Activated gamma-delta T cell treated with anti-CD3 and anti-CD28 coated beads, Interleukin-2, amount 50 U/mL, for 16 hours (primary cell): ENCODE measurements at places on chromosomes 7 and 10.
A peak's percentile ranks its signal among the peaks of the same experiment; 100 is the strongest.

DNA sequence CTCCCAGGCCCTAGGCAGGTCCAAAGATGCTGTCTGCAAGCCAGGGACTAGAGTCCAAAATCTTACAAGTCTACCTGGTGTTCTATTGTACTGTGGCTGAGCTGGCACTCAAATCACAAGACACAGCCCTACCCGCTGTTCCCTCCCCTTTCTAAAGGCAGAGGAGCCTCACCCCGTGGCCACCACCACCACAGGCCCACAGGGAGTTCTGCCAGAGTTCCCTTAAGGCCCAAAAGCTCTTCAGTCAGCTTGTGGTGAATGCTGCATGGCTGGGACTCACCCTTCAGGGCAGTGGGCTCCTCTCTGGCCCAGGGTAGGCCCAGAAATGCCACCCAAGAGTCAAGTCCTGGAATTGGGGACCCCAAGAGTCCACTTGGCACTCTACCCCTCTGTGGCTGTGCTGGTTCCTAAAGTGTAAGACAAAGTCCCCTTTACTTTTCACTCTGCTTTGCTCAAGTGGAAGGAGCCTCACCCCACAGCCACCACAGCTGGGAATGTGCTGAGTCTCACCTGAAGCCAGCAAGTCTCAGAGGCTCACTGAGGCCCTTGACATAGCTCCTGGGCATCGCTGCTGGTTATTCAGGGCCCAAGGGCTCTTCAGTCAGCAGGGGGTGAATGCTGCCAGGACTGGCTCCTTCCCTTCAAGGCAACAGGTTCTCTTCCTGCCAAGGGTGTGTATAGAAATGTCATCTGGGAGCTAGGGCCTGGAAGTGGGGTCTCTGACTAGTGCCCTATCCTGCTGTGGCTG, 48.8 kb upstream of the PSAP start:
- DNase-seq, result no peak

GRCh38 chr7:27176962-27177794, 3.1 kb upstream of the HOXA10 start:
- no peak for DNase-seq

GRCh38 chr10:123348691-123349572, 194.7 kb downstream of the BUB3 start:
- DNase-seq, result no peak

GRCh38 chr10:72490951-72491350, 134.9 kb downstream of the MICU1 start:
- no peak for DNase-seq

DNA sequence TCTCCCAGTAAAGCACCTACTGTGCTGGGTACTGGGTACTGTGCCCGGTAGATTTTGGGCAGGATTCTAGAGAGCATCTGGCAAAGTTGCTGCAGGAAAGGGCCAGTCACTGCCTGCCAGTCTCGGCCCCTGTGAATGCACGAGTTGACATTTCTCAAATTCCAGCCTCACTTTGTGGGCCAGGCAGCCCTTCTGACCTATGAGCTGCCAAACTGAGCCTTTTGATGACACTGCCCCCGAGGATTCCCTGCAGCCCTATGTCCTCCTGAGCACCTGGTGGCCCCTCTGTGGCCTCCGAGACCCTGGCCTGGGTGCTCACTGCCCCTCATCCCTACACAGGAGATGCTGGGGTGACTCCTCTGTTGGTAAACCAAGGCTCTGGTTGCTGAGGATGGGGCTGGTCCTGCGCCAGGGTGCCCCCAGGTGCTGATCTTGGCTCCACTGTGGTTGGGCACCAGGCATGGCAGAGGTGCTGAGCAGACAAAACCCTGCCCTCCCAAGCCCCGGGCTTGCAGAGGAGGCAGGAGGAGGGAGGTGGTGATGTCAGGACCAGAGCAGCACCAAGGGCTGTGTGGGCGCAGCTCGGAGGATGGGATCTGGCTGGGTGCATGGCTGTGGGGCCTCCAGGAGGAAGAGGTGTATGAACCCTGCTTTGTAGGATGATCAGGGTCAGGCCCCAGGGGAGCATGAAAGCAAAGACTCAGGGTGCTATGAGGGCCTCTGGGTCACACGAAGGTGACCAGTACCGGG, 16.2 kb downstream of the LHPP start:
- DNase-seq, result no peak

- DNase-seq, result peak; percentile 7
These were observed at the start of gene KLF14 for GRCh38 chr7:130733931-130734814. KLF14 (minus strand) TSS chr7:130734207; CDS start chr7:130734033, 174 bp downstream.

DNA sequence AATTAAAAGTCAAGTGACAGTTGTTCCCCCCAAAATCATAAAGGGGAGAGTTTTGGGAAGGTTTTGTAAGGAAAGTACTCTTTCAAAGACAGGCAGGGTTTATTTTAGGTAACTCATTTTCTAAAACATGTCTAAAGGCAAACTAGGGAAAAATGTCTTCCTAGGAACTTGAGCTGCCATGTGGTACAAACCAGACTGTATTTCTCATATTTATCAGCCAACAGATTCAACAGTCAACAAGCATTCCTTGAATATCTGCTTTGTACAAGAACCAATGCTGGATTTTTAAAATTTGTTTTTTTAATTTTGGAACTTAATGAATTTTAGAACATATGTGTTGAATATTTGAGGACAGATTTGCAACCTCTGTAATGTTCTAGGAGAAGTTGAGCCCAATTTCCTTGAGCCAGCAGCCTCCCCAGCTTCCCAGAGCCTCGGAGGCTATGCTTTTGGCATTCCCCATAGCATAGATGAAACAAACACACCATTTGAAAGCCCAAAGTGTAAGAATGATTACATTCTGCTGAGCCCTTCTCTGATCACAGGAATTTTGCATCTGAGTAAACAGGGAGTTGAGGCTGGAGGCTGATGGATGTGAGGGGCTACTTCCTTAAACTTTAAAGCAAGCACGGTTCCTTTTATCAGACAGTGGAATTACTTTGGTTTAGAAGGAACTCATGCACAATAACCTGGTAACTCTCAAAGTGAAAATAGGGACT, 345.1 kb downstream of the RNLS start:
- no peak for DNase-seq

GRCh38 chr7:130843703-130844102, 109.7 kb upstream of the KLF14 start:
- no peak for DNase-seq

DNA sequence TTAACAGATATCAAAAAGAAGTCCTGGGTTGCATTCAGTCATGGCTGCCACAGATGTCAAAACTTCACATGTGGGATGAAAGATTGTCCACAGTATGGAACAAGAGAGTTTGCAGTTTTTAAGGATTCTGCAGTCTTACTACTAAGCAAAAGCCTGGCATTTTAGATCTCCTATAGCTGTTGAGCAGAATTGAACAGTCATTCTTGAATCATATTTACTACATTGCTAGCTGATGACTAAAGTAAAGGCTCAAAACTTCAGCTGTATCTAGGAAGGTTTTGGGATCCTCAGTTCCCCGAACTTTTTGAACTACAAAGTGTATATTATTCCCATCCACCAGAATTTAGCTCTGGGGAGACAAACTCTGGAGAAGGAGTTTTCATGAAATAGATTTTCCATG, 31.0 kb downstream of the BET1 start:
- no peak for DNase-seq

DNA sequence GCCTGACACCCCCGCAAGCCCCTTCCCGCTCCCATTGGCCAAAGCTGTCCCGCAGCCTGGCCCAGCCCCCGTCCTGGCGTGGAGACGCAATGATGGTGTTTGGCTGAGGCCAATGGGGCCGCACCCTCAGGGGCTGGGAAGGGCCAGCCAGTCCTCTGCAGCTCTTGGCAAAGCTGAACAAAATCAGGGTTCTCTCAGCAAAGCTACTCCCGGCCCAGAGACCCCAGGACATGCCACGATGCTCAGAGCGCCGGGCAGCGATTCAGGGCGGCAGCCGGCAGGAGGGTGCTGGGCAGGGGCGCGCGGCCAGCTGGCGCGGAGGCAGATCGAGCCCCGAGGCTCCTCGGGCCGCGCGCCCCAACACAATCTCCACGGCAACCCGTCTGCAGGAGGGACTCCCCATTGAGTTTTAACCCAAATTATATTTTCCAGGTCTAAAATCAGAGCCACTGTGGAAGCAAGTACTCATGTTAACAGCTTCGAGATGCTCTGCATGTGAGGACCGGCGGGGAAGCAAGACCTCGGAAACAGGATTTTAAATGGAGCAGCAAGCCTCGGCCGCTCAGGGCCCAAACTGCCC, 8.8 kb upstream of the CNPY1 start:
- no peak for DNase-seq

DNA sequence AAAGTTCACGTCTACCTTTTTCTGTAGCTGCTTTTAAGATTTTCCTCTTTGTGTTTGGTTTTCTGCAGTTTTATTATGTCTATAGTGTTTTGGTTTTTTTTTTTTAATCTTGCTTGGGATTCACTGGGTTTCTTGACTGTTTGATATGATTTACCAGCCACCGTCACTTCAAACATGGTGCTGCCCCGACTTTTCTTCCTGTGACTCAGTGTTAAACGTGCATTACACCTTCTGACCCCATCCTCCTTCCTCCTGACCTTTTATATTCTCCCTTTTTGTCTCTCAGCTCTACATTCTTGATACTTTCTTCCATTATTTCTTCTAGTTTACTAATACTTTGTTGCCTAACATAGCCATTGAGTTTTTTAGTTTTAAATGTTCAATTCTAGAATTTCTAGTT, 61.5 kb downstream of the GNA12 start:
- no peak for DNase-seq

GRCh38 chr10:102229810-102230263, 3.7 kb downstream of the ELOVL3 start:
- DNase-seq, result peak; percentile 74

DNA sequence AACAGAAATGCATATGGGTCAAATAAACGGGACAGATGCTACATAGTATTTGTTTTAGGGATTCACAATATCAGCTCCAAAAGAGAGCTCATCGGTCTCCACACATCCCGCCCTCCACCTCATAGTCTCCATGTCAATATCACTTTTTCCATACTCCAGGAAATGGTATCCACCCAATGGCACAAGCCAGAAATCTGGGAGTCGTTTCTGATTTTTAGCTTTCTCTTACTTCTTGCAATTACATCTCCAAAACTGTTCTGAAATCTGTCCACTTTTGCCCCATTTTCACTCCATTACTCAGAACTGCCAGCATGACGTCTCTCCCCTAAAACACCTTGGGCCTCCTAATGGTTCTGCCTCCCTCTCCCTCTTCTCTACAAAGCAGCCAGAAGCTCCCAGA, 47.4 kb upstream of the EZH2 start:
- DNase-seq, result no peak

DNA sequence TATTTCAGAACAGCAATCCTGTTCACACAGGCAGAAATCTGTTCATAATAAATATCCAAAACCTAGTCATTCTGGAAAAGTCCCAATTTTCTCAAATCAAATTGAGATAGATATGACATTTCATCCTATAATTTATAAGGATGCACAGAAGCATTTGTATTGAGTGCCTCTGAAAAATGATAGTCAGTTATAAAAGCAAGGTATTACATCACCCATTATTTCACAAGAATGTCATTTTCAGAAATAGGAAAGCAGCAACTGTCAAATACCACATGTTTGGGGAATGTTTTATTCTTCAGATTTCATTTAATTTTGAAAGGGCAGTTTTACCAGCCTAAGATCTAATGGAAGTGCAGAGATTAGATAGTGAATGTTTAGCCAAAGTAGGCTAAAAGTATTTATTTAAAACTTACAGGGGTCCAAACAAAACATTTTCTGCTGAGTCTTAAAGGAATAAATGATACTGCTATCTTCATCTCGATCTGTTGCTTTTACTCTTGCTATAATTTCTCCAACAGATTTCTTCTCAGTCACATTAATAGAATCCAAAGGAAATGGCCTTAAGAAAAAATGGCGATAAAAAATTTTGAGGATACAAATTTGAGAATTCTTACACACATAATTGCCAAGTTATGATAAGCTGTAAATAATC, 185.8 kb downstream of the HGF start:
- no peak for DNase-seq

- no peak for DNase-seq
These were observed 47.3 kb upstream of the BPGM start for GRCh38 chr7:134599371-134599770.

DNA sequence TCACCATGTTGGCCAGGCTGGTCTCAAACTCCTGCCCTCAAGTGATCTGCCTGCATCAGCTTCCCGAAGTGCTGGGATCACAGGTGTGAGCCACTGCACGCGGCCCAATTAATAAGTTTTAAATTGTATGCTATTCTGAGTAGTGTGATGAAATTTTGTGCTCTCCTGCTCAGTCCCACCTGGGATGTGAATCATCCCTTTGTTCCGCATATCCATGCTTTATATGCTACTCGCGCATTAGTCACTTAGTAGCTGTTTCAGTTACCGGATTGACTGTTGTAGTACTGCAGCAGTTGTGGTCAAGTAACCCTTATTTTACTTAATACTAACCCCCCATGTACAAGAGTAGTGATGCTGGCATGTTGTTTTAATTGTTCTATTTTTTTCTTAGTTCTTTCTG, 47.3 kb upstream of the OIT3 start:
- no peak for DNase-seq

- no peak for DNase-seq
These were observed 35.0 kb upstream of the ABCB4 start for GRCh38 chr7:87510411-87510875.

DNA sequence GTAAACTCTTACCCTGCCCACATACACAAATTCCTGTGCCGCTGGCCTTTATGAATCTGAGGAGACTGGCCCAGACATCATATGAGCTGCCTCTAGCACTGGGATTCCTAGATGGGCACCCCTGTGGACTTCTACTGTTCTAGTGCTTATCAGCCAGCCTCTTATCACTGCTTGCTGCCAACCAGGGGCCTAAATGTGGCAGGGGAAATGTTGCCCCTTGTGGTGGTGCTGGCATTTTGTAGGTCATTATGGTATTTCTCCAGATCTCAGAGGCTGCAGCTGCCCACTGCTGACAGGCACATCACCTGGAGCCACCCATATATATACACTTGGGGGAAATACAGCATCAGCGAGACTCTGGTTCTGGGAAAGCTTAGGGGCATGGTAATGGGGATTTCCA, 5.4 kb downstream of the SFR1 start:
- no peak for DNase-seq

DNA sequence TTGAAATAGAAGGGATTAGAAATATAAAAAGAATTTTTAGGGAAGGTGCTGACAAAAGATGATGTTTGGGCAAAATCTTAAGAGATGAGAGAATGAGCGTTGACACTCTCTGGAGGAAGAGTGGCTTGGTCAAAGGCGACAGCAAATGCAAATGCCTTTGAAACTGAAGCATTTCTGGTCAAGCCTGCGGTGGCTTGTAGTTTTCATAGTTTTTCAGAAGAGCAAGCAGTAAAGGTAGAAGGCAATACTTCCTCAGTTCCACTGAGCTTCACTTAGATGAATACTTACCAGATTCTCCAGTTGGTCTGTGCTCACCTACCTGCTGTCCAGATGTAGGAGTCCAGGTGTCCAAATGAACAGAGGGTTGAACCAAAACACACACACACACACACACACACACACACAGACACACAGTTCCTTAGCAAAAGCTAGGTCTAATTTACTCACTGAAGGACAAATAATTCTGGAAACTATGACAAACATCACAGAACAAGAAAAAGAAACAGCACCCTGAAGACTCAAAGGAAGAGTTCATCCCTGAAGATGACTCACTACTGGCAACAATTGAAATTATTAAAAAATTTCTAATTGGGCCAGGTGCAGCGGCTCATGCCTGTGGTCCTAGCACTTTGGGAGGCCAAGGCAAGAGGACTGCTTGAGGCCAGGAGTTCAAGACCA, 12.1 kb upstream of the STK17A start:
- DNase-seq, result no peak

GRCh38 chr7:151019130-151019447, 5.2 kb downstream of the ATG9B start:
- DNase-seq, result no peak

GRCh38 chr10:58467931-58468635, 44.6 kb upstream of the BICC1 start:
- DNase-seq, result no peak

GRCh38 chr7:130338233-130338632, 6.4 kb upstream of the CPA5 start:
- no peak for DNase-seq
